SW480 (cell line): ENCODE measurements at places on chromosomes 11 and 22.

- DNase-seq: no peak
Observed at GRCh38 chr11:934527-934926, 8.9 kb downstream of the AP2A2 start.

- peak; percentile 28 for DNase-seq
Observed at GRCh38 chr22:46696229-46696518, 41.9 kb downstream of the CERK start.

DNA sequence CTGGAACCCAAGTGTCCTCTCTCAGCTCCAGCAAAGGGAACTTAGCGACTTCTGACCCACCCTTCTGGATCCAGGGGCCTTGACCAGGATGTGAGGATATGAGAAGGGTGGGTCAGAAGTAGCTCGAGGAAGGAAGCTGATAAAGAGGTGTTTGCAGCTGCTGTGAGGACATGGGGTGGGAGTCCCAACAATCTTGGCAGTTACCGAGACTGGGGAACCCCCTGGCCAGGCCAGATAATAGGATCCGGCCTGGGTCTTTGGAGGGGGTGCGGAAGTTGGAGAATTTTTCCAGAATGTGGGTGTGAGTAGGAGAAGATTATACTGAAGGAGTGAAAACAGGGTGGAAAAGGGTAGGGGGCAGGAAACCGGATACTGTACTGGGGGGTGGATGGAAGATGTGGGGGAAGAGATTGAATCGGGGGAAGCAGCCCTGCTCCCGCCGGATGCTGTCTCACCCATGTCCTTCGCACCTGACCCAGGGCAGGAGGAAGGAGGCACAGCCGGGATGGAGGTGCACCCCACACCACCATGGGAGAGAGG is 2.8 kb upstream of the MCAM start:
- no peak for DNase-seq

- no peak for DNase-seq
Observed at GRCh38 chr11:68709062-68709461, 24.7 kb downstream of the GAL start.

DNA sequence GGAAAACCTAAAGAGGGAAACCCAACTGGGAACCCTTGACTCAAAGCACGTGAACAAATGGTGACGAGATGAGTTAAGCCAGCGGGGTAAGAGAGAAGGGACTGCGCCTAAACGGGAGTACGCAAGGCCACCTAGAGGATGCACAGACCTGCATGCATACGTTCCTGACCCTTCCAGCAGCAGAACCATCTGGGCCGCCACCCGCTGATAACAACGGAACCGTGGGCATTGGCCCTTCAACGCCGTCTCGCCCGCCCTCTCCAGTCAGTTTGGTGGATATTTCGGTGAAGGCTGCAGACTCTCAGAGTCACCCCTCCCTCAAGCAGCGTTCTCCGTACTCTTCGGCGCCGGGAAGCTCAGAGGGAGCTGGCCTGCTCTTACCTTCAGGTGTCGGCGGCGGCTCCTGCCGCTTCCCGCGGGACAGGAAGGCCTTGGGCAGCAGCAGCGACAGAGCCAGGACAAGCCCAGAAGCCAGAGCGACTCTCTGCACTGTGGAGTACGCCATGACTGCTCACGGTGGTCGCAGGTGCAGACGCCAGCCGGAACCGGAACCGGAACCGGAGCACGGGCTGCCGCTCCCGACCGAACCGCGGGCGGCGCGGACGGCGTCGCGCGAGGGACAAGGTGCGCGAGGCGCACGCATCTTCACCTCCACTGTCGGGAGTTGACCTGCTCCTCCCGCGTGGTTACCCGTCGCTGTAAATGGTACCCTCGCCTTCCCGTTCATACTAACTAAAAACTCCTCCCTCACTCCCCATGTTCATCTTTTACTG is at the start of gene RIC3:
Gene RIC3 (minus strand): TSS at position 541 of the 773 bp plus-strand sequence. CDS start 36 bp downstream, at position 505.
- no peak for DNase-seq

DNA sequence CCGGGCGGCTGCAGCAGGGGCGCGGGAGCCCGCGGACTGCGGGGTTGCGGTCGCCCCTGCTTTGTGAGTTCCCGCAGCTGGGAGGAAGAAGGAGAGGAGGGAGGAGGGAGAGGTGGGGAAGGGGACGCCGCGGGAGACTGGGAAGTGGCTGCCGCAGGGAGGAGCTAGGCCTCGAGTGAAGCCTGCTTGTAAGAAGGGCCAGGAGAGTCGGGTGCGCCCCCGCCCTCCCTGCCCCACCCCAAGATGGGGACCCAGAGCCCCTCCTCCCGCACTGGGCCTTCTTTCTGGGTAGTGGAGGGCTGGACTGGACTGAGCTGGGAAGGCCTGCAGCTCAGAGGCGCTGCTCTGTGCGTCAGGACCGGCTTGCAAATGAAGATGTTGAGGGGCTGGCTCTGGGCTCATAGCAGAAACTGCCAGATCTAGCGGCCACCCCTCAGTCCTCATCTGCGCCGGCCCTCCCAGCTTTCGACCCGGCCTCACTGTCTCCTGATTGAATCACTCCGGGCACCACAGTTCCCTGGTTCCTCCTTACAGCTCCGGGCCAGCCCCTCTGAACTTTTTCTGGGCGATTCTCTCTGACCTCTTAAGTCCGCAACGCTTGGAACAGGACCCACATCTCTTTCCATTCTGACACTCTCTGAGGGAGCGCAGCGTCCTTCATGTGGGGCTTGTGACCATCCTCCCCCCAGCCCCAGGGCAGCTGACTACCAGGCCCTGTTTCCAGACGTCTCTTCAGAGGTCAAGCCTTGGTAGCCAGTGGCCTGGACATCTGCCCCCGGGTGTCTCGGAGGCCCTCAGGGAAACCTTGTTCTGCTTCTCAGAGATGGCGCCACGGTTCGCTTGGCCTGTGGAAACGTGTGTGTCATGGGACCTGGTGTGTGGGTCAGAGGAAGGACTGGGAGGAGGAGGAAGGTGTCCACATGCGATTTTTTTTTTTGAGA is 21.9 kb downstream of the SERPINH1 start:
- no peak for DNase-seq

DNA sequence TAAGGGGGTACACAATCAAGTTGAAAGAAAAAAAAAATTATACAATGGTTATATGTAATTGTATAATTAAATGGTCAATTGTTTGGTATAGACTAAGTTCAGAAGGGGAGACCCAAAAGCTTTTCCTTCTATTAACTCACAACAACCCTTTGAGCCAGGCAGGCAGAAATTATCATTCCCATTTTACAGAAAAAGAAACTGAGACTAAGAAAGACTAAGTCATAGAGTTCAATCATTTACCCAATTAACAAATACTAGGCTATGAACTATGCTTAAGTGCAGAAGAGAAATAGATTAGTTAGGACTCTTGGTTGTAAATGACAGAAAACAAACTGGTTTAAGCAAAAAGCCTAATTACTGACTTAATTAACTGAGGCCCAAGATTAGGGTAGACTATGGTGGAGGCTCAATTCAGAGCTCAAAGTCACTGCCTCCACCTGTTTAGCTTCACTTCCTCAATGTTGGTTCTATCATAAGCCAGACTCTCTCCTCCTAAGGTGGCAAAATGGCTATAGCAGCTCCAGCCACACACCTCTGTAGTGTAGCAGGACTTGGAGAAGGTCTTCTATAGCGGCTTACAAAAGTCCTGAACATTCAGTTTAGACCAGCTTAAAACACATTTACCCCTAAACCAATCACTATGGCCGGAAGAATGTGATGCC is 34.2 kb downstream of the FAM168A start:
- DNase-seq: no peak

DNA sequence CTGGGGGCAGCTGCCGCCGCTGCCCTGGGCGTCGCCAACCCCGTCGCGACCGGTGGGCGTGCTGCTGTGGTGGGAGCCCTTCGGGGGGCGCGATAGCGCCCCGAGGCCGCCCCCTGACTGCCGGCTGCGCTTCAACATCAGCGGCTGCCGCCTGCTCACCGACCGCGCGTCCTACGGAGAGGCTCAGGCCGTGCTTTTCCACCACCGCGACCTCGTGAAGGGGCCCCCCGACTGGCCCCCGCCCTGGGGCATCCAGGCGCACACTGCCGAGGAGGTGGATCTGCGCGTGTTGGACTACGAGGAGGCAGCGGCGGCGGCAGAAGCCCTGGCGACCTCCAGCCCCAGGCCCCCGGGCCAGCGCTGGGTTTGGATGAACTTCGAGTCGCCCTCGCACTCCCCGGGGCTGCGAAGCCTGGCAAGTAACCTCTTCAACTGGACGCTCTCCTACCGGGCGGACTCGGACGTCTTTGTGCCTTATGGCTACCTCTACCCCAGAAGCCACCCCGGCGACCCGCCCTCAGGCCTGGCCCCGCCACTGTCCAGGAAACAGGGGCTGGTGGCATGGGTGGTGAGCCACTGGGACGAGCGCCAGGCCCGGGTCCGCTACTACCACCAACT is 1.0 kb downstream of the FUT4 start:
- DNase-seq: peak; percentile 33

- no peak for DNase-seq
Observed at GRCh38 chr11:119754656-119755355, 25.8 kb upstream of the NECTIN1 start.

- no peak for DNase-seq
Observed at GRCh38 chr11:43250309-43250708, 61.5 kb upstream of the API5 start.

GRCh38 chr11:115471367-115471766 is 32.8 kb downstream of the CADM1 start:
- DNase-seq: no peak

GRCh38 chr11:70343636-70344035 is 54.7 kb upstream of the CTTN start:
- DNase-seq: no peak

GRCh38 chr22:50694099-50694605 is 21.5 kb downstream of the SHANK3 start:
- no peak for DNase-seq

GRCh38 chr11:13923182-13923581 is 39.3 kb upstream of the SPON1 start:
- peak; percentile 46 for DNase-seq

- no peak for DNase-seq
Observed at GRCh38 chr22:26811647-26811992, 154.2 kb downstream of the MIAT start.

DNA sequence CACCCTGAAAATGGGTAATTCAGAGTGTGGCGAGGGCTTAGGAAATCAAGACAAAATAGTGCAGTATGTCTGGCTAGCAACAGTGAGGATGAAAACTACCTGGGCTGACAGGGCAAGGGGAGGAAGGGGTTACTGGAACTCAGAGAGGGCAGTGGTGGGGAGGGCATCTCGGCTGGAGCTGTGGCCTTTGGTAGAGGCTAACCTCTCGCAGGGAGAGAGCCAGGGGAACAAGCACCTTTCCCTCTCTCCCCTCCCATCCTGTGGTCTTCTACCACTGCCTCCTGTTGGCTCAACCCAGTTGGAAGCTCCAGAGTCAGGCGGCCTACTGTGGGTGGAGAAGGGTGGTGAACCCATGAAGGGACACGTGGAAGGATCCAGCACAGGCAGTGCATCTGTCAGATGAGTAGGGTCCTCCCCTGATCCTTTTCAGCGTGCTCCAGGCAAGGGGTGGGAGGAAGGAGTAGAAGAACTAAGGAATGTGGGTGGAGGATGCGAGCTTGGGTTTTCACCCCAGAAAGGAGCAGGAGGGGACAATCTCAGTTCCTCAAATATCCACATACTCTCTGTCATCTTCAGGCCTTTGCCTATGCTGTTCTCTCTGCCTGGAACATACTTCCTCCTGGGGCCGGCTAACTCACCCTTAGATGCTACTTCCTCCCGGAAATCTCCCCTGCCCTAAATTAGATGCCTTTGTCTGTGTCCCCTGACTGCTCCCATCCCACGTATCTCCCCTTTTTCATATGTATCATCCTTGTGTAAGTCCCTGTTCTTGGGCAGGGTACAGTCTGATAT is 6.2 kb upstream of the KCNE3 start:
- no peak for DNase-seq

DNA sequence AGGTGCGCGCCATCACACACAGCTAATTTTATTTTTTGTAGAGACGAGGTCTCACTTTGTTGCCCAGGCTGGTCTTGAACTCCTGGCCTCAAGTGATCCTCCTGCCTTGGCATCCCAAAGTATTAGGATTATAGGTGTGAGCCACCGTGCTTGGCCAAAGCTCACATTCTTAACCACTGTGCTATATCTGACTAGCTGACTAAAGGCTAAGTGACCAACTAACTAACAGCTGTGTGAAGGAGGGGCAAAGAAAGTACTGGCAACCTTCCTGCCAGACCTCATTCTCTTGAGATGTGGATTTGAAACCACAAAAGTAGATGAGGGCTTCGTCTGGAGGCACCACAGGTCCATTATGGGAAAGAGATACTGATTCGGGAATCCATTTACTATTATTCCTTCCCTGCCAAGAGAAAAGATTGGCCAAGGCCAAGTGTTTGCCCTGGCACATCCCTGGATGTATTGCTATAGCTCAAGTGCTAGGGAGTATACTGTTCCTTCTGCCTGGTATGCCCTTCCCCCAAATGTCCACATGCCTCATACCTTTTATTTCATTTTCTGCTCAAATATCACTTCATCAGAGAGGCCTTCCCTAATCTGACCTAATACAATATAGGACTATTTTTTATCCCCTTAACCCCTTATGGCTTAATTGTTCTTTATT is 52.7 kb upstream of the RRM1 start:
- no peak for DNase-seq

DNA sequence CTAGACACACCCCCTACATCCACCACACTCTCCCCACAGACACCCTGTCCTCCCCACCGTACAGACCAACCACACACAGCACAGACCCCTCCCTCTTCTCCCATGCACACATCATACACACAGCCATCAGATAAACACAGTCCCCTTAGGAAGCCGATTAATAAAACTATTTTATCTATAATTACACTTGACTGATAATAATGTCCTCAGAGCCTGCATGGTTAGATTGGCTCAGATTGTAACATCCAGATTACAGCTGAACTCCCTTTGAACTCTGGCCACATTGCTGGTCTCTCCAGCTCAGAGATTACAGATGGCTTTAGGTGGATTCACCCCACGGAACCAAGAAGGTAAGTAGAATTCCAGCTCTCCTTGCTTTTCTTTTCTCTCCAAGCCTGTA is 9.5 kb upstream of the ELF5 start:
- DNase-seq: no peak

GRCh38 chr22:37664249-37665101 is 6.0 kb downstream of the PDXP start:
- DNase-seq: no peak

- no peak for DNase-seq
Observed at GRCh38 chr11:78112582-78113275, 26.7 kb downstream of the ALG8 start.

DNA sequence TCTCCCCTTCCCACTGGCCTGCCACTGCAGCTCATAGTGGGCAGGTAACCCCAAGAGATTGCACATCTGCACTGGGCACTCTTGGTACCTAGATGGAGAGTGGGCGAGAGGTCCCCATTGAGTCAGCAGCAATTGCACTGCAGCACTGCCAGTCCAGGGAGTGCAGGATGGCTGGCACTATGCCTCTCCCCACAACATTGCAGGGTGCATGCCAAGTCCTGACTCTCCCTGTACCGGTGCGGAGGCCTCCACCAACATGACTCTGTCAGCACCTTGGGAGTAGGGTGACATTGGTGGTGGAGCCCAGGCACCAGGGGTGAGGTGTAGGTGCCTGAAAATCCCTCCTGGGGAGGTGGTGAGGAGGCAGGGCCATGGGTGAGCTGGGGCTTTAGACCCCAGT is 82.2 kb downstream of the TRAF6 start:
- DNase-seq: no peak

DNA sequence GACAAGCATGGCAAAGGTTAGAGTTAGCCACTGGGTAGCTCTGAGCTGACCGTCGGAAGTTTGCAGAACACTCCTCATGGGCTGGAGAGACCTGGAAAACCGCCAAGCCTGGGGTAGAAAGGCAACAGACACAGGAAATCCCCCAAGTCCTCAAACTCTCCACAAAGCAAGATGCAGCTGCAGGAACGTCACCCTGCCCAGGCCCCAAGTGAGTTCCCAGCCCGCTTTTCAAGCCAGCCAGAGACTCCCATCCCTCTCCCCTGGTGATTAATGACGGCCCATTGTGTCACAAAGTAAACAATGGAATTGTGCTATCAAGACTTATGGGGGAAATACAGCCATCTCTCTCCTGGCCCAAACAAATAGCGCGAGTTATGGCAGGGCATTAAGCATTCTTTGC is 633.0 kb downstream of the TBC1D22A start:
- no peak for DNase-seq
